ENCODE measurements at places on chromosomes 6 and 20.

GRCh38 chr6:255751-256083, 36.6 kb upstream of the DUSP22 start:
- no peak for DNase-seq

GRCh38 chr6:13420269-13420668, 67.1 kb downstream of the GFOD1 start:
- no peak for DNase-seq

DNA sequence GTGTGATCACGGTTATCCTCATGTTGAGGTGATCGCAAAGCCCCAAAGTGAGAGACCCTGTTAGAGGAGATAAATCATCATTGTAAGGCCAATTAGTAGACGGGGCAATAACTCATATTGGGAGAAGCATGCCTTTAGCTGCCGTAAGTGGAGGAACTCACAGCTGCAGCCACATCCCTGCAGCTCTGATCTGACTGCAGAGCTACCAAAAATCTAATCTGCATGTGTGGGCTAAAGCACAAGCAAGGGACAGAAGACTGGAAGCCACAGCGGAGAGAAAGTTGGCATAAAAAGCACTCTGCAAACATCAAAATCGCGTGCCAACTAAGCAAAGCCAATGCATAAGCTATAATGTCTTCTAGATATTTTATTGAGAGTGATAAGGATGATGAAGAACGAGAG, 79.8 kb downstream of the TBC1D7 start:
- no peak for DNase-seq

DNA sequence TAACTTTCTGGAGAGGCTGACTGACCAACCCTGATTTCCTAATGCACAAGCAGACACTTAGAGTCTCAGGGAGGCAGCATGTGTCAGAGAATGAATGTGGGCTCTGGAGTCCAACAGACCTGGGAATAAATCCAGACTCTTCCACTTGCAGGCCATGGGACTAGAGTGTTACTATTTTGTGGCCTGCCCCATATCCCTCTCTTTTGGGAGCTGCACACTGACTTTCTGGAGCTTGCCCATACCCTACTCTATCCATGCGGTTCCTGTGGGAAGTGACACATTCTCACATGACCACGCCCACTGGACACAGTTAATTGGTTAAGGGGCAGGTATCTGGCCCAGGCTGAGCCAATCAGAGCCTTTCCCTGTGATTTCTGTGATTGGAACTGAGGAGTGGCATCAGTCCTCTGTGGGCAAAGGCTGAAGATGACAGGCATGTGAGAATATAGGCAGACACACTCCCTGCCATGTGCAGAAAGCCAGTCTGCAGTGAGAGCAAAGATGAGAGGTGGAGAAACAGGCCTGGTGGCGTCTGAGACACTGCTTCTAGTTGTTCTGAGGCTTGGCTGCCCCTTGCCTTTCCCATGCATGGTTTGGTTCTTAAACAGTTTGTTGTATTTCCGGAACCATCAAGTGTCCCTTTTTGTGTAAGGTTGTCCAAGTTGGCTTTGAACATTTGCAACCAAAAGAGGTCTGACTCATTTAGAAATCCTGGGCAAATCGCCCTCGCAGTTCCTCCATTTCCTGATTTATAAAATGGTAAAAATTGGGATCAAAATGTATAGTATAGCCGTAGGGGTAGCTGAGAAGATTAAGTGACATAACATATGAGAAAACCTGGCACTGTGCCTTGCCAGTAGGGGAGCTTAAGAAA, 125.6 kb downstream of the CDC5L start:
- no peak for DNase-seq

DNA sequence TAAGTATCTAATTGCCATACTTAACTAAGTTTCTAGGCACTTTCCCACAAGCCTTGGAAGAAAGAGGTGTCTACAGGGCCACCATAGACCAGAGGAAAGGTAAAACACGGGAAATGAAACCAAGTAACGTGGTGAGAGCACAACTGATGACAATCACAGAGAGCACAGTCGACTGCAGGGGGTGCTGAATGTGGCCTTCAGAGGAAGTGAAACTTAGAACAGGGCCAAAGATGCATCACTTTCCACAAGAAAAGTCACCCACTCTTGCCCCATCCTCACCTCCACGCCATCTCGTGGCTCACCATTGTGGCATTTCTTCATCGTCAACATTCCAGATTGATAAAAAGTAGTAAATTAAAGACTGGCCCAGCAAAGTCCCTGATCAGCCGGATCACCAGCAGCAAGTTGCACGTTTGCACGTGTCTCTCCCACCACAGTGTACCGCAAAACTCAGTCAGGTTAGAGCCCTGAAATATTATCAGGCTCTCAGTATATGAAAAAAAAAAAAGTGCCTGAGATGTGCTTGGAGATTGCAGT, 31.4 kb downstream of the HIVEP2 start:
- no peak for DNase-seq

DNA sequence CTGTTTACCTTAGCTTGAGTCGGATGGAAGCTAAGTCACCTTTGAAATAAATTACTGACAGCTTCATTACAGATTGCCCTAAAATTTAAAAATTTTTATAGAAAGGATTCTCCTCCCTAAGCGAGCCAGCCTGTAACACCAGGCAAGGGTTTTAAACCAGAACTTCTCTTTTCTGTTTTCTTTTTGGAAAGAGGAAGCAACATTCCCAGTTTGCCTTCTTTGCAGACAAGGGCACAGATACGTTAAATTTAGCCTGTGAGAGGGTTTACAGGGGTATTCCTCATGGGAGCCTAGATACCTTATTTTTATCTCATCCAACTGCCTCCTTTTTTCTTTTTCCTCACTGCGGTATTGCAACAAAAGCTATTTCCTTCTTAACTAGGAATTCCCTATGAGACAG, 45.0 kb downstream of the GNAS start:
- no peak for DNase-seq

GRCh38 chr6:113754291-113754690, 102.9 kb upstream of the MARCKS start:
- no peak for DNase-seq

DNA sequence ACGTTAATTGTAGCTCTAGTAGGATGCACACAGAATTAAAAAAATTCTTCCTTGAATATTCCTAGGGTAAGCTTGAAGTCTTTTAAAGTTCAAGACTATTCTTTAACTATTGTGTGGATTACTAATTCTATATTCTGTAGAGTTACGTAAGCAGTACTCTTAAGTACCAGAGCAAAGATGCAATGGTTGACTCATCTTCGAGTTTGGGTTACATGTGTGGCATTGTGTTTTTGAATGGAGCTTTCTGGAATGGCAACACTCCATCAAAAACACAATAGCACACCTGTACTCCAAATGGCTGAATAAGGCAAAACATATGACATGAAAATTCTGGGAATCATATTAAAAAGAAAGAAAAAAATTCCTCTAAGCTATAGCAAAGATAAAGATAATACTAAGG, 33.5 kb upstream of the CEP162 start:
- DNase-seq: no peak

GRCh38 chr6:166839569-166839968, 116.8 kb downstream of the RNASET2 start:
- DNase-seq: no peak

DNA sequence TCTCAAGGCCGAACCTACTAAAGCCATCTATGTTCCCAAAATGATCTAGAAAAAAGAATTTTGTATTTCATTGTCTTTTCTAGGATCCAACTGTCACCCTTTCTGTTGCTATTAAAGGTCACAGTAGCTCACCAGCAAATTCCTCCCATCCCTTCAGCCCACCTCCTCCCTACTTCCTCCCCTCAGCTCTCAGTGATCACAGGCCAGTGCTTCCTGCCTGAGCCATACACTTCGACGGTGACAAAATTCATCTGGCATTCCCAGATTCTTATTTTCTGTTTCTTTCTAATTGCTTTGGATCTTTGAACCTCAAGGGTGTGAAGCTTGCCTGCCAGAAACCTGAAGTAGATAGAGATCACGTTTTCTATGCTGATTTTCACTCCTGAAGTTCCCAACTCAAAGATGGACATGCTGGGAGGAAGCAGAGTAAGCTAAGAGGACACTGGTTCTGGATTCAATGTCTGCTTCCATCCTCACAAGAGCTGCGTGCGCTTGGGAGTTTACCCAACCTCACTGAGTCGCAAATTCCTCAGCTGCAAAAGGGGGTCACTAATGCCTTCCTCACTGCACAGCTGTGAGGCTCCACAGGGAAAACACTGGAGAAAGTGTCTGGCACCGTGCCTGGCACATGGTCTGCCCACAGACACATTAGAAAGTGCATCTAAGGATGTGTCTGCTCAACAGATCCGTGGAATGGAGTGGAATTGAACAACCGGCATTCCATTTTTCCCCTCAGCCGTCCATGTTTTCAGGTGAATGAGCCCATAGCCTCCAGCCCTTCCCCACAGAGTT, 34.5 kb downstream of the MDGA1 start:
- DNase-seq: no peak

GRCh38 chr6:82025271-82025670, 222.3 kb downstream of the IBTK start:
- no peak for DNase-seq

- no peak for DNase-seq
Measured at GRCh38 chr20:62679978-62680589, 28.6 kb upstream of the NTSR1 start.

DNA sequence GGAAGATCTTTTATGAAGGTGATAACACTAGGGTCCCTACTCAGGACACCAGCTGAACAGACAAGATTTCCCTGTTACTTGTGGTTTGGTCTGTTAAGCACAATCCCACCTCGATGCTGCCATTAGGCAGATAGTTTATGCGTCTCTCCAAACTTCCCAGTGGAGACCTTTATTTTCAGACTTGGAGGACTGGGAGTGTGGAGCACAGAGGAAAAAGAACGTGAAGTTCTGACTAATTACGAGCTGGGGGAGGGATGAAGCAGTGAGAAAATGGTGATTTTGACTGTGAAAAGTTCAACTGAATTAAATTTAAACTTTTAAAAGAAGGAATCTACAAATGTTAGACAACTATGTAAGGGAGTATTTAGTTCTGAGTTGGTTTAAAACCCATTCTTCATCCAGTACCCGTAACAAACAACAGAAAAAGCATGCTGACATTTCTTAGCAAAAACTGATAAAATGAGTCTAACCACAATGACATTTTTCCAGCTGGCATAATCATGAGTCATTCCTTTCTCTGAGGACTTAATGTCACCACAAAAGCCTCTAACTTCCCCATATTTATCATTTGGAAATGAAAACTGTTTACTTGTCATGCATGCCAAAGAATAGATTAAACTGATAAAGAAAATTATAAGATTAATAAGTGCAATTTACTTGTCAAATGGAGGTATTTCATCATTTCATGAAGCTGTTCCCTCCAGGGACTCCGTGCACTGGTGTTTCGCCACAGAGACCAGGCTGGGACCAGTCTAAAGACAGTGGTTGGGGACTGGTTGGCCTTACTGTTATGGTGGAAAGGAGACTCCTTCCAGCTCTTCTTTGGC, 113.3 kb upstream of the SSTR4 start:
- no peak for DNase-seq

- no peak for DNase-seq
Measured at GRCh38 chr20:37525810-37526209, 1.9 kb downstream of the BLCAP start.

GRCh38 chr6:169571123-169571962, 130.5 kb downstream of the WDR27 start:
- DNase-seq: no peak

DNA sequence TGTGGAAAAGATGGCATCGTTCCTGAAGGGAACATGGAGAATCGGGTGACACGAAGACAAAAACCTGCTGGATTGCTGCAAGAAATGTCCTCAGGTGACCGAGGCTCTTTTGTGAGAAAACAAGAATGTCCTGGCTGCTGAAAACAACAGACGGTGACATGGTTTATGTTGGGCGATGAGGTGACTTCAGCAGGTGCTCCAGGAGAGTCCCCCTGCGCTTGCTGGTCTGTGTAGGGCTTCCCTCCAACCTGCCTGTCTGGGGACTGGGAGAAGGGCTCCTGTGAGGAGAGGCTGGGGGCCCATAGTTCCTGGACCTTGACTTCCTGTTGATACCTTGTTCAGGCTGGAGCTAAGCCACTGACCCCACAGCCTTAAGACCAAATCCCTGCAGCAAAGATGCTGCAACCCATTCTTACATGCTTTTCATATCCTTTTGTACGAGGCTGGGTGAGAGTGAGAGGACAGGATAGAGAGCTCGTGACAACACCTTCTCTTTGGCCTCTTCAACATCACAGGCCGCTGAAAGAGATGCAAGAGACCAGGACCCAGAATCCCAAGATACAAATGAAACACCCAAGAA, 134.8 kb downstream of the CD83 start:
- no peak for DNase-seq

DNA sequence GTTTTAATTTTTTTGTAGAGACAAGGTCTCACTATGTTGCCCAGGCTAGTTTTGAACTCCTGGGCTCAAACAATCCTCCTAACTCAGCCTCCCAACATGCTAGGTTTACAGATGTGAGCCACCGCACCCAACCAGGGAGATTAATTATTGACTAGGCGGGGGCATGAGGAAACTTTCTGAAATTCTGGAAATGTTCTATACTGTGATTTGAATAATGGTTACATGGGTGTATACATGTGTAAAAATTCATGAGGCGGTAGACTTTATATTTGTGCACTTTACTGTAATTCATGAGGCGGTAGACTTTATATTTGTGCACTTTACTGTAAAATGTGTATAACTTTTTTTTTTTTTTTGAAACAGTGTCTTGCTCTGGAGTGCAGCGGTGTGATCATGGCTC, 147.2 kb downstream of the GRM4 start:
- no peak for DNase-seq

DNA sequence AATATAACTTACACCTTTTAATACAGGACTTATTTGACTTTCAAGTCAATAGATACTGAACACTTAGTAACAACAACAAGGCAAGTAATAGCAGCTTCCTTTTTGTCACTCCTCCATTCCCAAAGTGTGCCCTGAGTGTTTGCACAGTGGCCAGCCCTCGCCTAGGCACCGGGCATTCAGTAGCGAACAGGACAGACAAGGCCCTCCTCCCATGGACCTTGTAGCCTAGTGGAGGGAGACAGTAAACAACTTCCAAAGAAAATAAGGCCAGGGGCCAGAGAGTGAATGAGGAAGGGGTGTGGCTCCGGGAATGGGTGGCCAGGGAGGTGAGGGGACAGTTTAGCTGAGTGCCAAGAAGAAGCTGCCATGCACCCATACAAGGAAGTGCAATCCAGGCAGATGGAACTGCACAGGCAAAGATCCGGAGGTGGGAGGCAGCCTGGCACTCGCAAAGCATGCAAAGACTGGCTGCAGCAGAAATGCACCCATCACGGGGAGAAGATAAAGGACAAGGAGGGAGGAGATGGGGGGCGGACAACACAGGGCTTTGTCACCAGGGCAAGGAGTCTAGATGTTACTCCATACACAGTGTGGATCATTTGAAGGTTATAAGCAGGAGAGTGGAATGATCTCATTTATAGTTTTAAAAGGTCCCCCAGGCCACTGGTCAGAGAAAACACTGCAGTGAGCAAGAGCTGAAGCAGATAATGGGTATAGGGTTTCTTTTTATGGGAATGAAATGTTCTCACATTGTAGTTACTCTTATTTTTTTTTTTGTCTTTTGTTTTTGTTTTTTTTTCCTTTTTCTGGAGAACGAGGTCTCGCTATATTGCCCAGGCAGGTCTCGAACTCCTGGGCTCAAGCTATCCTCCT, 32.2 kb downstream of the ATP9A start:
- DNase-seq: no peak

- no peak for DNase-seq
Measured at GRCh38 chr6:49202924-49203536, 260.0 kb downstream of the MMUT start.

- no peak for DNase-seq
Measured at GRCh38 chr20:50399555-50399916, 110.6 kb upstream of the PTPN1 start.

Data from Caco-2 (cell line).